Activated CD4-positive, alpha-beta T cell treated with anti-CD3 and anti-CD28 coated beads, Interleukin-2, amount 10 ng/mL, durations not matched to agents 24 days and 14 days (primary cell): ENCODE measurements at places on chromosomes 11 and 22. TPM values are rescaled to one million over a fixed set of nuclear protein-coding genes. Genes with fewer than 3 reads are reported as not detected.

- DNase-seq, result peak; percentile 79
Measured at GRCh38 chr22:20237480-20238440, 30.4 kb downstream of the RTN4R start.

DNA sequence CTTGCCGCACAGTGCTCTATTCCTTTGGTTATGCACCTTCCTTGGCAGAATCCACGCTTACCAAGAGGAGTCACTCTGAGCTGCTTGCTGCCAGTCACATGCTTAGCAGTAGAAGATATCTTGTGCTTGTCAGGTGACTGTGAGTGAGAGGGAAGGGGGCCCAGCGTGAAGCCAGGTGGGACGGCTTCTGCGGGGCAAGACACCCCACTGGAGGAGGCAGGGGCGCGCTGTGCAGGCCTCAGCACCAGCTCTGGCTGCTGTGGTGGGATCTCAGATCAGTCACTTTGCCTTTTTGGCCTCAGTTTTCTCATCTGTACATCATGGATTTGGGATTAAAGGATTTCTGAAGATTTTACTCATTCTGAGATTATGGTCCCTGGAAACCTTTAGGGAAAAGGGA, 63.9 kb upstream of the B3GAT1 start:
- no peak for DNase-seq

GRCh38 chr11:43580735-43581369, 99.7 kb upstream of the HSD17B12 start:
- DNase-seq, result peak; percentile 54

- DNase-seq, result peak; percentile 54
Measured at GRCh38 chr11:31800398-31801265, 10.5 kb downstream of the PAX6 start.

DNA sequence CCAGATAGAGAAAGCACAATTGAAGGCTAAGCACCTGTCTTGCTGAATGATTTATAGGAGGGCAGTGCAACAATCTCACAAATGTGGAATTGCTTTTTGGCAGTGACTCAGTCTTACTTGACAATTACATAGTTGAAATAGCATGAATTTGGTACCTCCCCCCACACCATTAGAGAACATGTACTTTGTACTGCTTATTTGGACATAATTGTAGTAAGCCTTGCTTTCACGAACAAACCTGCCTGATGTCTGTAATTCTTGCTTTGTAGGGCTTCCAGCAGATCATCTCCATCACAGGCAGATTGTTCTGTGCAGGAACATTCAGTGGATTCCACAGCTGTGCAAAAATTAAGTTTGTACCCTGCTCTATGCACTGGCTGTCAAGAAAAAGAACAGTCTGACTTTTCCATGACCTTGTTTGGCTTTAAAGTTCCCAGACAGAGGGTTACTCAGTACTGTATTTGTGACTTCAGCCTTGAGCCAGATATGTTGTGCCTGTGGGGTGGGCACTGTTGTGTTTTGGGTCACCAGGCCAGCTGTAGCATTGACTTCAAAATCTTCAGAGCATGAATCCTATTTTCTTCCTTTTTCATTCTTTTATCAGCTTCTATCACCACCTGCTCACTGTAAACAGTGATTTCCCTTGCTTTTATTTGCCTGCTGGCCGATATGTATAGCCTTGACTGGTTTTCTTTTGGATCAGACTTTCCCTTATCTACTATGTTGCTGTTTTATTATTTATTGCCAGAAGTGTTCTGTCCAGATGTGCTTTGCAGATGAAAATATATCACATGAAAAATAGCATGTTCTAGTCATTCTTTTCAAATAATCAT, 941.0 kb upstream of the CHORDC1 start:
- no peak for DNase-seq

- no peak for DNase-seq
Measured at GRCh38 chr22:42072606-42073330, 1.3 kb upstream of the PHETA2 start.

GRCh38 chr11:19811380-19811779, 98.7 kb downstream of the NAV2 start:
- no peak for DNase-seq

DNA sequence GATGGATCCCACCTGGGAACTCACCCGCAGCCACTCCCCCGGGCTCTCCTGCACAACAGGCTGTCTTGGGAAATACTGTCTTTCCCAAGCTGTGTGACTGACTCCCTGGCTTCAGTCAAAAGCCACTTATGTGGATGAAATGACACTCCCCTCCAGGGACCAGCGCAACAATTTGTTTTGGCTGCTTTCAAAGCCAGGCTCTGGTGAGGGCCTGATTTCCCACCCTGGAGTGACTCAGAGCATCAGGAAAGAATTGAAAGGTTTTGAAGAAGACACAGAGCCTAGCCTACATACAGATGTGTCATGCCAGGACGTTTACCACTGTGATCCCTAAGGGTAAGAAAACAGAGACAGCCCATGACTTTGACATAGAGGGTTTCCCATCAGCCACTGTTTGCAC, 550.5 kb downstream of the MIAT start:
- DNase-seq, result no peak

- peak; percentile 86 for DNase-seq
Measured at GRCh38 chr11:124402326-124402922, 3.6 kb upstream of the OR8B3 start.

- DNase-seq, result no peak
Measured at GRCh38 chr22:39558254-39558727, 12.3 kb upstream of the CACNA1I start.

DNA sequence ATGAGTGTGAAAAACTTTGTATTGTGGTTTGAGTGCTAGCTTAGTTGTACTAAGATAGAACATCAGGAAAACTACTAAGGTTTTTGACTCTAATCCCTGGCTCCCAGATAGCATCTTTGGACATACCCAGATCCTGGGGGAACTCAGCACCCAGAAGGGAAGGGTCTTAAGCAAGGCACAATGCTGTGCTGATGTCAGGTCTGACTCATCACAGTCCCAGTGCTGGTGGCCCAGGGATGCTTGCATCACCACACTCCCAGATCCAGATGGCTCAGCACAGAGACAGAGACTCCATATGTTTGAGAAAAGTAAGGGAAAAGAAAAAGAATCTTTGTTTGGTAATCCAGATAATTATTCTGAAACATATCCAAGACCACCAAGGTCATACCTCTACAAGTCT, 18.3 kb upstream of the OR56A3 start:
- DNase-seq, result no peak

DNA sequence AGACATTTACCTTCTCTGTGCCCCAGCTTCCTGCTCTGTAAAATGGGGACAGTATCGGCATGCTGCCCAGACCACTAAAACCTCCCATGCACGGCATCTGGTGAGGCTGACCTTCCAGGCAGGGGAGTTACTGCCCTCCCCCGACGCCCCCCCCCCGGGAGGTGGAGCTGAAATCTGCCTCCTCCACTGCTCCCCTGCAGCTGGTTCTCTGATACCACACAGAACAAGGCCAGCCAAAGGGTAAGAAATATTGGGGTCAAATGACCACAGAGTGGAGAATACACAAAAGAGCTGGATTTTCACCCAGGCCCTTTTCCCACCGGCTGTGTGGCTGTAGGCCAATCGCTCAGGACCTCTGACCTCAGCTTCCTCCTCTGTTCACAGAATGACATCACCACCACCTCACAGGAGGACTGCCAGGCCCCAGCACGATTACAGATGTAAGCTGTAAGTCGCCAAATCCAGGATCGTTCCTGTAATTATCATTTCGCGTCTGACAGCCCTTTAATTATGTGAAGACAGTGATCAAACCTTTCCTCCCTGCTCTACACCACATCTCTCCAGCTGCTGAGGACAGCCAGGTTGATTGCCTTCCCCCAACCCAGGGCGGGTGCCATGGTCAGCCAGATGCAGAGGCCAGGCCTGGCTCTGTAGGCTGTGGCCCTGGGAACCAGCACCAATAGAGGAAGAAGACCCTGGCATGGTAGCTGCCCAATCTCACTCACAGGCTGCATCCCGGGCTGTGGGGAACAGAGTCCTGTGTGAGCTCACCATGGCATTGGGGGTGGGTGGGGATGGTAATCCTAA, 35.7 kb upstream of the KLHL35 start:
- no peak for DNase-seq

GRCh38 chr11:90661233-90661632, 438.4 kb upstream of the CHORDC1 start:
- no peak for DNase-seq

- no peak for DNase-seq
Measured at GRCh38 chr11:80118073-80118472, 677.2 kb upstream of the TENM4 start.

- no peak for DNase-seq
Measured at GRCh38 chr11:125441648-125442410, 54.2 kb downstream of the FEZ1 start.

- no peak for DNase-seq
Measured at GRCh38 chr11:45089676-45090499, 56.6 kb upstream of the PRDM11 start.

DNA sequence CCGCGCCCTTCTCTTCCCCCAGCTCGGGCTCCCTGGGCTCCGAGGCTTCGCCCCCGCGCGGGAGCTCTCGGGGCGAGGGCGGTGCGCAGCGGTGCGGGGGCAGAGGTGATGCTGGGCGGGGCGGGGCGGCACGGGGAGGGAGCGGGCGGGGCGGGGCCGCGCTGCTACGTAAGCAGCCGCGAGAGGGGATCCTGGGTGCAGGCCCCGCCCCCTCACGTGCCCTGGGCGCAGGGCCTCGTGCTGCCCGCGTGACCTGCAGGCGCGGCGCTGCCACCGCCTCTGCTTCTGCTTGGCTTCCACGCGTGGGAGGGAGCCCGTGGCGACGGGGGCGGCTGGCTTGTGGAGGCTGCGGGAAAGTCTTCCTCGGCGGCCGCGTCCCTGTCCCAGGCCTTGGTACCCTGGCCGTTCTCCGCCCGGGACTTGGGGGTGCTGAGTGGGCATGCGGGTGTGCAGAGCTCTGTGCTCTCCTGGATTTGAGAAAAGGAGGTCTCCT, 132.6 kb upstream of the HSD17B12 start:
- DNase-seq, result no peak

GRCh38 chr11:72160319-72160718, 24.8 kb downstream of the FOLR3 start:
- no peak for DNase-seq

DNA sequence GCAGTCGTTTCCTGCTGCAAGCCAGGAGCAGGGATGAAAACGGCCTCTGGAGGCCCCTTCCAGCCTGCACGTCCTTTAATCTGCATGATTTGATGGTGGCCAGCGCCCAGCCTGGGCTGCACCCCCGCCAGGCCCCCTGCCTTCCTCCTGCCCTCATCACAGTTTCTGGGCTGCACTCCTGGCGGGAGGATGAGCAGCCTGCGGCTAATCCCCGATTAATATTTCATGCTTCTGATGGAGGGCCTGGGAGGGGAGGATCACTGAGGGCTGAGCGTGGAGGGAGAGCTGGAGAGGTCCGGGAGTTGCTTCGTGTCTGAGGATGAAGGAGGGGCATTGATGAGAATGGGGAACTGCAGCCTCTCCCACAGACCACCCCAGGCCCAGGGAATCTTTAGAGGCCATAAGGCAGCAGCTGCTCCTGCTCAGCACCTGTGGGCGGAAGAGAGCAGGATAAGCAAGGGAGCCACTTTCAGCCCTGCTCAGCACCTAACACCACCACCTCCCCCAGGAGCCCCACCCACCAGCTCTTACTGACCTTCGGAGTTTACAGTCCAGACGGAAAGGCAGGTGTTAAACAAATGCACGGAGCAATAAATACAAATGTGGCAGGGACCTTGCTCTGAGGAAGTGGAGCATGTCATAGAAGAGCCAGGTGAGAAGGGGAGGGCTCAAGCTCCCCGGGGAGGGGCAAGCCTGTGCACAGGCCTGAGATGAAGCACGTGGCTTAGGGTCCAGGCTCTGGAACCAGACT, 135.0 kb upstream of the NECTIN1 start:
- no peak for DNase-seq

- DNase-seq, result peak; percentile 65
Measured at GRCh38 chr11:96112192-96113128, 188.6 kb upstream of the MTMR2 start.

DNA sequence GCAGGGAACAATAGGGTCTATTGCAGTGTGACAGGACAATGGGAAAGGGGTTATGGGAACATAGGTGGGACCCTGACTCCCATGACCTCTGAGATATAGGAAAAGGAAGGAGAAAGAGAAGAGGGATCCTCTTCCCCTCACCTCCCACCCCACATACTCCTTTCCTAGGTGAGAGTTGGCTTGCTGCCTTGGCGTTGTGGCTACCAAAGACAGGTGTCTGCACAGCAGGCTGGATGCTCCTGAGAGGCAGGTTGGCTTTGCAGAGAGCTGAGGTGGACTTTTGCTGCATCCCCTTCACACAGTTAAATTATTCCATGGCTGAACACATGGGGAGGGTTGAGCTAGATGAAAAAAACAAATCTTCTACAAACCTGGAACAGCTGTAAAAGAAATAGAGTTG, 80.7 kb downstream of the SYT9 start:
- DNase-seq, result peak; percentile 35

DNA sequence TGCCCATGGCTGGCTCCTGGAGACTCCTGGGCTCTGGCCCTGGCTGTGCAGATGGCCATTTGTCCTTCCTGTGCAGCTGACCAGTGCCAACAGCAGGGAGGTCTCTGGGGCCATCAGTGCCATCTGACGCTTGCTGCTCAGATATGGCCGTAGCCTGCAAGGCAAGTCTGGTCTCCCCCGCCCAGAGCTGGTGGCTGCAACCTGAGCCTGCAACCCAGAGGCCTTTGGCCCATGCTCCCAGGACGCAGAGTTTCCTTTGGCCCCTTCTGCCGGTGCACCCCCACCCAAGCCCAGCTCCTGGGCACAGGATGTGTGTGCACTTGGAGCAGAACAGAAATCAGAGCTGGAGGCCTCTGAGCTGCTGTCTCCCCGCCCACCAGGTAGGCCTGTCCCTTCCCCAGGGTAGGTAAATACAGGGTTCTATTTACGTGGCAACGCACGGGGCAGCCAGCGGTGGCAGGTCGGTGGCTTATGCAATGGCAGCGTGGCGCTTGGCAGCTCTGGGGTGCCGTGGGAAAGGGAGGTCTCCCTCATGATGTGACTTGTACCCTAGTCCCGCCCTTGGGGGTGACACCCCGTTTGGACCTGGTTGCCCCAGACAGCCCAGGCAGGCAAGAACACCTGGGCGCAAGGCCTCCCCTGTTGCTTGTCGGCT, 21.0 kb upstream of the MYEOV start:
- no peak for DNase-seq

GRCh38 chr22:33332538-33332937, 274.4 kb upstream of the SYN3 start:
- no peak for DNase-seq

GRCh38 chr22:50310031-50310722, 2.7 kb upstream of the PLXNB2 start:
- no peak for DNase-seq

GRCh38 chr11:10603721-10604297, 35.3 kb upstream of the LYVE1 start:
- no peak for DNase-seq

Gene PCSK7
- total RNA-seq, result 160 and 165 TPM in 2 replicates

Gene OR51I1
- not detected in 2 replicates for total RNA-seq

Gene DAGLA
- total RNA-seq, result 0.09 and 0.14 TPM in 2 replicates

Gene RASSF10
- not detected in 2 replicates for total RNA-seq

Gene INPP5J
- total RNA-seq, result 0.07 and 0.26 TPM in 2 replicates

Gene KRTAP5-10
- not detected in 2 replicates for total RNA-seq

Gene ASPHD2
- total RNA-seq, result 19.4 and 20.7 TPM in 2 replicates

Gene FAM227A
- total RNA-seq, result 0.30 and 0.71 TPM in 2 replicates

Gene SUSD2
- total RNA-seq, result 0.75 and 0.78 TPM in 2 replicates

Gene F2
- 0.30 TPM in 1 of 2 replicates, not detected in the other for total RNA-seq

Gene PDGFB
- total RNA-seq, result 2.2 and 2.3 TPM in 2 replicates

Gene XKR3
- not detected in 2 replicates for total RNA-seq

Gene MMP12
- not detected in 2 replicates for total RNA-seq
